Tibial artery (tissue), 4 donors: ENCODE measurements at places on chromosomes 4 and X.

- DNase-seq = no peak
Measured at GRCh38 chrX:103610282-103610681, 2.5 kb downstream of the TCEAL3 start.

DNA sequence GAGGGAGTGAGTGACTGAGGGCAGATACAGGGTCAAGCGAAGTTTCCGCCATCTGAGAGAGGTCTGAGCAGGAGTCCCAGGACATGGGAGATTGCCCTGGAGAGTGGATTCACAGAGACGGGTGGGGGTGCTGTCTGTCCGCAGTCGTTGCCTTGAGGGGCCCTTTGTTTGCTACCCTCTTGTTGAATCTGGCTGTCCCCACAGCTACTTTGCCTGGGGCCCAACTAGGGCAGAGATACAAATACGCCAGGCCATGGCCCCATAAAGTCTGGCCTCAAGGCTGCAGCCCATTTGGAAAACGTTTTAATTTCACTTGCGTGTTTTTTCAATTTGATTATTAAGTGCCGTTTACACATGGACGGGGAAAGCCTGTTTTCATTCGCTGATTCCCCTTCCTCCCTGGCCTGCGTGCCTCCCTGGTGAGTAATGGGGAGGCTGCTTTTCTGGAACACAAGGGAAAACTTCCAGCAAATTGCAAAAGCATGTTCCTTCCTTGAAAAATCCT, 134.4 kb downstream of the SMIM20 start:
- DNase-seq = peak; percentile 81

DNA sequence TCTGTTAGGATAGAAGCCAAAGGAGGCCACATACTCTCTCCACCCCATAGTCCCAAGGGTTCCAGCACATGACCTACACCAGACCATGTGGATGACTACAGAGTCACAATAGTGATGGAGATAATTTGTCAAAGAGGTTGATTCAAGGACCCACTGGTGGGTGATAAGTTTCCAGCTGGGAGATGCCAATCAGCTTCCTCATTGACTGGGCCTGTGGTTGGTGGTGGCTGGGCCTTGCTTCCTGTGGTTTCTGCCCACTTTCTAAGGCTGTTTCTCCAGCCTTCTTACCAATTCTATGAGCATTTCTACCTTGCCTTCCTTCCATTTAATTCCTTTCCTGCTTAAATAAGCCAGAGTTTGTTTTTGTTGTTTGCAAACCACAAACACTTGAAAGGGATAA, 95.5 kb upstream of the CPEB2 start:
- no peak for DNase-seq

DNA sequence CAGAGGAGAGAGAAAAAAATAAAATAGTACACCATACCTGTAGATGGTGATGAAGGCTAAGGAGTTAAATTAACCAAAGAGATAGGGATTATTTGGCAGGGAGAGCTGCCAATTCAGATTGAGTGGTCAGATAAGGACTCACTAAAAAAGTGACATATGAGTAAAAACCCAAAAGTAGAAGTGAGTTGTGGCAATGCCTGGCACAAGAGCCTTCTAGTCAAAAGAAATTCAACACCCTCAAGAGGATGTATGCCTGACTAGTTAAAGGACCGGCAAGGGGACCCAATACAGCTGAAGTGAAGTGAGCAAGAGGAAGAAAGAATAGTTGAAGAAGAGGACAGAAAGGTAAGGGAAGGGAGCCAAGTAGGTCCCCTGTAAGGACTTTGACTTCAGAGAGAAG, 34.9 kb downstream of the ELF2 start:
- DNase-seq = no peak

DNA sequence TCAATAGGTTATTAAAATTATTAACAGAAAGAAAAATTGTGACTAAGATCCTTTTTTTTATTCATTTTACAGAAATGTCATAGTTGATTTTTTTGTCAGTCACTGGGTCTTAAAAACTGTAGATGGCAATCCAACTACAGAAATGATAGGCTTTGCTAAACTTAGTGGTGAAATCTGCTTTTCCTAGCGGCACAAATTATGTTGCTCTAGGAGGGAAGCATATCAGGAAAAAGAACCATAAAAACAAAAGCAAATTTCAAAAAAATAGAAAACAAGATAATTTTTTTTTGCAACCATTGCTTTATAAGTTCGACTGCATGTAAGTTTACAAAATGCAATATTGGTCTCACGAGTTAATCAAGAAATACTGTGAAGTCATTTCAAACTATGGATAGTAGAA, 443.5 kb upstream of the IGFBP7 start:
- no peak for DNase-seq

- DNase-seq = no peak
Measured at GRCh38 chr4:88277711-88278225, 6.6 kb downstream of the PPM1K start.

DNA sequence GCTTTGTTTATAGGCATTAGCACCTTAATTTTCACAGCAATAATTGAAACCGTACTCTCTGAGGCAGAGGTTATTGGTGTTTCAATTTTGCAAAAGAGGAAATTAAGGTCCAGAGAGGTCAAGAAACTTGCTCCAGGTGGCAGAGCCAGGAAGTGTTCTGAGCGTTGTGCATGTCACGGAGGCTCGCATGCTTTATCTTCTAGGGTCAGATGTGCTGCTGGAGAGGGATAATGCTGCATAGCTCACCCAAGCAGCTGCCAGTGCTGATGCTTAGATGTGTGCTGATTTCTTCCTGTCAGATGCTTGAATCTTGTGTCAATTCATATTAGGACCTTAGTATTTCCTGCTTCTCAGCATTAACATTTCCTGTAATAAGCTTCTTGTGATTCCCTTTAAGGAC, 13.0 kb upstream of the FGF5 start:
- DNase-seq = no peak

GRCh38 chr4:76600447-76600846, 165.4 kb downstream of the SHROOM3 start:
- DNase-seq = no peak

DNA sequence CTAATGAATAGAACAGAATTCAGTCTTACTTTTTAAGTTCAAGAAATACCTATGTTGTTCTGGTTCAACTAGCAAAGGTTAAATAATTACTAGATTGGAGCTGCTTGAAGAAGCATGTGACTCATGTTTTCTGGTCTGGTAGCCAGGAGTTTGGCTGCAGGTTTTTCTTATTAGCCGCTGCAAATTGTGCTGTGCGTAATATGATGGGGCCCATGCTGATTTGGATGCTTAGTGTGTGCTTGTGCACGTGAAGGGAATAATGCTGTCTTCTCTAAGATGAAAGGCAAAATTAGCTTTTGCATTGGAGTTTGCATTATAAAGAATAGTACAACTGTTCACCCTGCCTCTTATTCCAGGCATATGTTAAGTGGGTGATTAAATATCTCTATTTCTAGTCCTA, 219.6 kb downstream of the SNCA start:
- DNase-seq = no peak

GRCh38 chr4:57494821-57495220, 384.6 kb upstream of the IGFBP7 start:
- DNase-seq = no peak

DNA sequence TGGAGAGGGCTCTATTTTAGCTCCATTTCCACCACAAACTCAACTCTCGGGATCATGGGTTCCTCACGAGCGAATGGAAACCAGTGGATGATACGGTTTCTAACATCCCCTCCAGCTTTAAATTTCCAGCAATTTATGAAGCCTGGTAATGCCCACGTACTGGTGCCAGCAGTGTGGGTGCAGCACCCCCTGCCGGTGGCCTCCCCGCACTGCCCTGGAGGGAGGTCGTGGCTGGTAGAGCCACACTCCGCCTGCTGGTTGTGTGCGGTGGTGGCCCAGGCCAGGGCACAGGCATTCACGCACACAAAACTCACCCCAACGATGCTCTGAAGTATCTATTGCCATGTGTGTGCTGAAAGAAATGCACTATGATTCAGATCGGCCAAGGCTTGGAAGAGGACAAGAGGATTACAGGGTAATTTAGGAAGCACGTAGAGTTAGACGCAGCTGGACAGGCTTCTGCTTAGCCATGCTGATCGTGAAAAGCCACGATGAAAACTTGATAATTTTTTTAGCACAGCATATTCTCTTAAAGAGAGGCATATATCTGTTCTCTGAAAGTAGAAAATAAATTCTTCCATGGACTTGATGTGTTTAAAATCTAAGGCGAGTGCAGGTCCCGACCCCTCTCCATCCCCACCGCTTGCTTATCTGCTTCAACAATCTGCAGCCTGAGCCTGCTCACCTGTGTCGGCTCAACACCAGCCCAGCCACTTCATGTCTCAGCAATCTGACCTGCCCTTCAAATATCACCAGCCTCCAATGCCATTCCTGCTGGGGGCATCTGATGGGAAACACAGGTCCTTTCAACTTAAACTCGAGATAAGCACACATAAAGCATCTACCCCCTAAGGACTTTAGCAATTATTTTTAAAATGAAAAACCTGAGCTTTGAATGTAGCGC, 59.1 kb downstream of the SCD5 start:
- DNase-seq = peak; percentile 55

DNA sequence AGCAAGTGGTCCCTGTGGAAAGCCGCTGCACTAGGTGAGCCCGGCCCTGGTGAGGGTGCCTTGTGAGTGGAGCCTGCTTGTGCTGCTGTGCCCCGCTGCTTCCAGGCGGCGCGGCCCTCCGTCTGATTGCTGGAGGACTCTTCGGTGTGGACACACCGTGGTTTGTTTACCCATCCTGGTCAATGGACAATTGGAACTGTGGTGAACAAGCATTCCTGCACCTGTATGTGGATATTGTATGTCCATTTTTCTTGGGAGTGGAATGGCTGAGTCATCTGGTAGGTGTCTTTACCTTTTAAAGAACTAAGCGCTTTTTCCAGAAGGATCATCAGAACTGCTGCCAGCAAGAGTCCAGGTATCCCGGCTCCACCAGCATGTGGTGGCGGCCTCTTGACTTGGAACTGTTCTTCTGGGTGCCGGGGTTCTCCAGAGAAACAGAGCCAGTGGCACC, 15.6 kb downstream of the MAEA start:
- DNase-seq = no peak

GRCh38 chr4:797066-797465, 28.9 kb downstream of the CPLX1 start:
- DNase-seq = no peak

DNA sequence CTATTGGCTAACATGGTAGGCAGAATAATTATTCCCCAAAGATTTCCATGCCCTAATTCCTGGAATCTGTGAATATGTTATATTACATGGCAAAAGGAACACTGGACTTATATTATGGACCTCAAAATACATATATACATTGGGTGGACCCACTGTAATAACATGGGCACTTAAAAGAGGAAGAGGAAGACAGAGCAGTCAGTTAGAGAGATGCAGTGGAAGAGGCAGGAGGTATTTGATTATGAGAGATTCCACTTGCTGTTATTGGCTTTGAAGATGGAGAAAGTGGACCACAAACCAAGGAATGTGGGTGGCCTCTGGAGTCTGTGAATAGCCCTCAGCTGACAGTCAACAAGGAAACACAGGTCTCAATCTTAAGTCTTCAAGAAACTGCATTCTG, 14.0 kb upstream of the ART3 start:
- no peak for DNase-seq

DNA sequence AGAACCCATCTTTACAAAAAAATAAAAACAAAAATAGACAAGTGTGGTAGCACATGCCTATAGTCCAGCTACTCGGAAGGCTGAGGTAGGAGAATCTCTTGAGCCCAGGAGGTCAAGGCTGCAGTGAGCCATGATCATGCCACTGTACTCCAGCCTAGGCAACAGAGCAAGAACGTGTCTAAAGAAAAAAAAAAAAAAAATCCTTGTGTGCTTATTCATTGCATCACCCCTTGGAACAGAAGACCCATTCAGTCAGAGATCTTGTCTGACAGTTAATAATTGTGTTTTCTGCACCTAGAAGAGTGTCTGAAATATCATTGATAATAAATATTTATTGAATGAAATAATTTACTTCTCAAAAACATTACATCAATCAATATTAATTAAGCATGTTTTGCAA, 97.4 kb upstream of the TBL1X start:
- DNase-seq = no peak

GRCh38 chr4:34250562-34250961, 1993.8 kb downstream of the ARAP2 start:
- no peak for DNase-seq

DNA sequence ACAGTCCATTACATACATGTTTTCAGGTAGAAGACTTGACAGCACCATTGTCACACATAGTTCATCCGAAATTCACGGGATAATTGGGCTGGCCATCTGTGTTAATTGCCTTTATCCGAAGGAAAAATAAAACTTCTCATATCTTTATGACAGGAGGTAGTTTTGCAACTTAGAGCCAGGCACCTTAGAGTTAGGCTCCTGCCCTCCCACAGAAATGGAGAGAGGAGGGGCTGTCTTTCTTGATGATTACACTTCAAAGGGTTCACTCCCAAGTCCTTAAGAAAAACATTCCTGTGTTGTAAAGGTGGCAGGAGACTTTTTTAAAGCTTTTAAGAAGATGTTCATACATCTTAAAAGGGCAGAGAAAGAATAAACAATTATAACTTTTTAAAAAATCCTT, 10.5 kb upstream of the SCARB2 start:
- DNase-seq = no peak

DNA sequence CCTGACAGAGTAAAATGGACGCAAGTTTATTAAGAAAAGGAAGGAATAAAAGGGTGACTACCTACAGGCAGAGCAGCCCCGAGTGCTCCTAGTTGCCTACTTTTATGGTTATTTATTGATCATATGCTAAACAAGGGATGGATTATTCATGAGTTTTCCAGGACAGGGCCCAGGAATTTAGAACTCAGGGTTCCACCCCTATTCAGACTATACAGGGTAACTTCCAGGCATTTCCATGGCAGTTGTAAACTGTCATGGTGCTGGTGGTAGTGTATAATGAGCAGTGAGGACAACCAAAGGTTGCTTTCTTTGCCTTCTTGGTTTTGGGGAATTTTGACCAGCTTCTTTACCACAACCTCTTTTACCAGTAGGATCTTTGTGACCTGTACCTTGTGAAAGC, 27.7 kb upstream of the CXCL3 start:
- no peak for DNase-seq

DNA sequence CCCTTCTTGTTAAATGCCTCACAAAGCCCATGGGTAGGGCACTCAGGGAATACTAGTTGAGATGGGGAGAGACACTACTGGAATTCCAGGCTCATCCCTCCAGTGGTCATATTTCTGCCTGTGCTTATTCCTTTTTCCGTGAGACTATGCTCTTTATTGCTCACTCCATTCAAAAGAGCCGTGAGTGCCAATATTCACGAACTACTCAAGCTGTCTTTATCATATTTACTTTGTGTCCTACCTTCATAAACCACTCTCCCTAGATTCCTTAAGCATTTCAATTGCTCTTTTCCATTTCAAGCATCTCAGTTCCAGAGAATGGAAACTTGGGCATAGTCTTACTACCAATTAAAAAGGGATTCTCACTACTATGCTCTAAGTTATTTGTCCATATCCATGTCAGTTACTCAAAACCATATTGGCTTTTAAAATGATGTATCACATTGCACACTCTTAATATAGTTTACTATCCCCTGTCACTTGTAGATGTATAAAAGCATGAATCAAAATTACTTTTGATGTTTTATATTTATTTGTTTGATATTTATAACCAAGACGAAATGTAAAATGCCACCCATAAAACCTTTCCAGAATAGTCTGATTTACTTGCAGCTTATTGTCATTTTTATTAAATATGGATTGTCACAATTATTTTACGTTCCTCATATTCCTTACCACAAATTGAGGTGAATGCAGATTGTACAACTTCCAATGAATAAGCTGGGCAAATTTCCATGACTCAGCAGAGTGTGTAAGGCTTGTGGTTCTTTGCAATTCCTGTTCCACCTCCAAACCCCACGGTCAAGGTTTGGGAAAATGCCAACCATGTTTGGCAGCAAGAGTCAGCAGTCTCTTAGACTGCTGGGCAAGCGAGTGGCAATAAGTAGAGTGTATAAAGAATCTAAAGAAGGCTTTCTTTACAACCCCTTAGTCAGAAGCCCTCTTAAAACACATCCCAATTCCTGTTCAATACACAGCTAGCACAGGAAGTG, 24.4 kb downstream of the ENOX2 start:
- DNase-seq = peak; percentile 68
